ENCODE measurements at places on chromosomes 12 and 14.

DNA sequence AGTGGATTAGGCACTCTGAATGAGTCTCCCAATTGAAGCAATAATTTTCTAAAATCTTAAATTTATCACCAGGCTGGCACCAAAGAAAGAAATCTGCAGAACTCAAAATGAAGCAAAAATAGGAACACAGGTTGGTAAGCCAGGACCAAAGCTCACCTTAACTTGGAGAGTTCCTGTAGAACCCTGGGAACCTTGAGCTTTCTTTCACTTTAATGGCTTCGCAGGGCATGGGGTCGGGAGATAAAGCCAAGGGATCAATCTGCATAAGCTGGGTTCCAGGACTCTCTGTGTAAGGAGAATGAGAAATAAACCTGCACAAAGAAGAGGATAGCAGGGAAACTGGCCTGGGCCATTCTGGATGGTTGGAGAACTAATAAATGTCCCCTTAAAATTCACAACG lies 8.3 kb upstream of the VDR start:
- DNase-seq, result no peak

DNA sequence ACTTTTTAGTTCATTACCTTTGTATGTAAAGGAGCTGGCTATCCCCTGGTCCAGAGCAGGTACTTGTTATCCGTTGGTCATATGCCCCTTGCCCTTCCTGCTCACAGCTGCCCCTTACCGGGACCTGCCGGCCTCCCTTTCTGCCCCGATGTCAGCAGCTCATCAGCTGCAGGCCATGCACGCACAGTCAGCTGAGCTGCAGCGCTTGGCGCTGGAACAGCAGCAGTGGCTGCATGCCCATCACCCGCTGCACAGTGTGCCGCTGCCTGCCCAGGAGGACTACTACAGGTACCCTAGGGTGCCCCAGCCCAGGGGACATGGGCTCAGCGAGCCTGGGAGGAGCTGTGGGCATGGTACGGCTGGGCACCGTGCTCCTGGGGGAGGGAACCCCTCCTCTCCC lies 2.3 kb upstream of the RNU7-1 start:
- no peak for DNase-seq

DNA sequence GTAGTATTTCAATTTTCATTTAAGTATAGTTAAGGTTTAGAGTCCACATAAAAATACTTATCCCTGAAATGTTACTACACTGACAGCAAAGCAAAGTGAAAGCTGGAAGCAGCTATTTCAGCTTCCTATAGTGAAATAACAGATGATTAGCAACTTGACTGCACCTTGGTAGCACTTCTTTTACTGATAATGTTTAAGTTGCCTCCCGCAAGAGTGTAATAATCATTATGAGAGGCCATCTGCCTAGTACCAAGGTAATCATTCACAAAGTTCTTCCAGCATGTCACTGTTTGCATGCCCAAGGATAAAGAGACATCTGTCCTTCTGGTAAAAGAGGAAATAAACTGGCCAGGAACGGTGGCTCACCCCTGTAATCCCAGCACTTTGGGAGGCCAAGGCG lies 69.8 kb downstream of the LIN7A start:
- no peak for DNase-seq

- DNase-seq, result no peak
These were observed 95.9 kb upstream of the PPP2R5C start for GRCh38 chr14:101665478-101666078.

GRCh38 chr12:59937148-59937547 lies 341.3 kb downstream of the SLC16A7 start:
- no peak for DNase-seq

GRCh38 chr12:109639151-109639872 lies 65.7 kb downstream of the MVK start:
- DNase-seq, result no peak

DNA sequence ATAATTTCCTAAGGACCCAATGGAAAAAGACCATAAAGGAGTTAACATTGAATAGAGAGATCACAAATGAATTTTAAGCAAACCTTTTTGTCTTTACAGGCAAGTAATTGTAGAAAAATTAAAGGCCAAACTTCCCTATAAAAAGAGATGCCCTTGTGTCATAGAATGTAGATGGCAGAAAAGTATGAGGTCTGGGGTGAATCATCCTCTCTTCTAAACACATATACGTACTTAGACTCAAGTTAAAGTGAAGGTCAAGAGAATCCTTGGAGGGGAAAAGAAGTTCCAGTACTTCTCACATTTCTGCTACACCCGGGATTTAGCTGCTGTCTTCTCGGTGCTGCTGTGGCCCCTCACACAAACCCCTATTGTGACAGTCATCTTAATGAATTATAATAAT lies 116.2 kb upstream of the ARID2 start:
- DNase-seq, result no peak

- no peak for DNase-seq
These were observed 537.3 kb downstream of the TMTC2 start for GRCh38 chr12:83224012-83224411.
